ENCODE measurements at places on chromosomes 4 and X. TPM values are rescaled to one million over a fixed set of nuclear protein-coding genes. Genes with fewer than 3 reads are reported as not detected.

Gene IL2
- not detected for total RNA-seq

Gene CTAG2
- not detected for total RNA-seq

Gene GASK1B
- total RNA-seq, result 38.1 TPM

Gene CCDC149
- total RNA-seq, result 33.6 TPM

Gene DGAT2L6
- total RNA-seq, result not detected

Gene SMC1A
- total RNA-seq, result 32.2 TPM

Gene GABRQ
- total RNA-seq, result not detected

Gene CT45A3
- total RNA-seq, result not detected

Gene SLC2A9
- total RNA-seq, result 4.9 TPM

Gene SPANXA2
- total RNA-seq, result not detected

Gene S100P
- not detected for total RNA-seq

Gene CFP
- total RNA-seq, result 5.0 TPM

Gene XAGE5
- total RNA-seq, result not detected

Gene GUCY1A1
- 95.9 TPM for total RNA-seq

Gene RHOXF1
- total RNA-seq, result not detected

Gene NPY1R
- total RNA-seq, result 5.4 TPM

Gene XAGE3
- not detected for total RNA-seq

Gene TLR8
- 2.7 TPM for total RNA-seq

Gene BMP2K
- total RNA-seq, result 44.6 TPM

Gene NMU
- 1.6 TPM for total RNA-seq

Gene P2RY4
- total RNA-seq, result 0.50 TPM

Gene TEX13D
- not detected for total RNA-seq

Gene OGT
- 112 TPM for total RNA-seq

Gene ASB12
- not detected for total RNA-seq

Gene XAGE2
- not detected for total RNA-seq
